ENCODE measurements at places on chromosomes 2 and 18. TPM values are rescaled to one million over a fixed set of nuclear protein-coding genes. Genes with fewer than 3 reads are reported as not detected.

Gene COL4A4
- total RNA-seq: under 0.01 TPM

Gene PDE6D
- total RNA-seq: 28.2 TPM

Gene ZDBF2
- 2.5 TPM for total RNA-seq

Gene ARL4C
- 58.9 TPM for total RNA-seq

Gene SCN1A
- not detected for total RNA-seq

Gene FSHR
- total RNA-seq: not detected

Gene RND3
- 38.7 TPM for total RNA-seq
